ENCODE measurements at places on chromosomes 16 and 17.

GRCh38 chr17:1714980-1715802 is 5.0 kb upstream of the TLCD2 start:
- peak; percentile 50 for DNase-seq

GRCh38 chr17:77892469-77893143 is 65.9 kb upstream of the TNRC6C start:
- no peak for DNase-seq

DNA sequence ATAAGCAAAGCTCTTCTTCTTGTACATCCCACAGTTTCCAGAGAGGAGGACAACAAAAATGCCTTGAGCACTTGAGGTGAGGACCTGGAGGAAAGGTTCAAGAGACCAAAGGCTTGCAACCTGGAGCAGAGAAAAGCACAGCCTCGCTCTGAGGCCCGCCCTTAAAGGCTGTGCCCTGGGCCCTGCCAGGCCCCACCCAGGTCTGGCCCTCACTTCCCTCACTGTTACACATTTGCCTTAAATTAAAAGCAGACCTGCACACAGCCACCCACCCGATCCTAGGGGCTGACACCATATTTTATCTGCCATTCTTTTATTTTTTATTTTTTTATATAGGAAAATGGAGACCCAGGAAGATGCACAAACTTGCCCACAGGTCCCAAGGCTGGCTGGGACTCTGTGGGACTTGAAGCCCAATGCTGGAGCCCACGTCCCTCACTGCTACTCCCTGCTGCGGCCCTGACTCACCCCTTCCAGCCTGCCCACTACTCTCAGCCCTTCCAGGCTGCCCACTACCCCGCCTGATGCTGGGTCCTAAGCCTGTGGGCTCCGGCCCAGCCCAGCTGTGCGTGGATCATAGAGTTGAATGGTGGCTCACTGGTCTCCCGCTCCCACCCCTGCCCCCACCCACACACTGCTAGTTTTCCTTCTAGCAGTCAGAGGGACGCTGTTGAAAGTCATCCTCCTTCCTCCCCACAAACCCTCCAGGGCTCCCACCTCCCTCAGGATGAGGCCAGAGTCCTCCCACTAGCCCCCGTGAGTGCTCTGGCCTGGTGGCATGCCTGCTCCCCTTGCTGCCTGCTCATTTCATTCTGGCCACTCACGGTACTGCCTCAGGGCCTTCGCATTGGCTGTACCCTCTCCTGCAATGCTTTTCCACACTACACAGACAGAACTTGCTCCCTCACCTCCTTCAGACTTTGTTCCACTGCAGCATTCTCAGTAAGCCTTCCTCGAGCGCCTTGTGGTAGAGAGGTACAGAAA is 77.6 kb upstream of the MED9 start:
- no peak for DNase-seq

- DNase-seq = no peak
Observed at GRCh38 chr17:6105649-6106007, 35.4 kb downstream of the WSCD1 start.

DNA sequence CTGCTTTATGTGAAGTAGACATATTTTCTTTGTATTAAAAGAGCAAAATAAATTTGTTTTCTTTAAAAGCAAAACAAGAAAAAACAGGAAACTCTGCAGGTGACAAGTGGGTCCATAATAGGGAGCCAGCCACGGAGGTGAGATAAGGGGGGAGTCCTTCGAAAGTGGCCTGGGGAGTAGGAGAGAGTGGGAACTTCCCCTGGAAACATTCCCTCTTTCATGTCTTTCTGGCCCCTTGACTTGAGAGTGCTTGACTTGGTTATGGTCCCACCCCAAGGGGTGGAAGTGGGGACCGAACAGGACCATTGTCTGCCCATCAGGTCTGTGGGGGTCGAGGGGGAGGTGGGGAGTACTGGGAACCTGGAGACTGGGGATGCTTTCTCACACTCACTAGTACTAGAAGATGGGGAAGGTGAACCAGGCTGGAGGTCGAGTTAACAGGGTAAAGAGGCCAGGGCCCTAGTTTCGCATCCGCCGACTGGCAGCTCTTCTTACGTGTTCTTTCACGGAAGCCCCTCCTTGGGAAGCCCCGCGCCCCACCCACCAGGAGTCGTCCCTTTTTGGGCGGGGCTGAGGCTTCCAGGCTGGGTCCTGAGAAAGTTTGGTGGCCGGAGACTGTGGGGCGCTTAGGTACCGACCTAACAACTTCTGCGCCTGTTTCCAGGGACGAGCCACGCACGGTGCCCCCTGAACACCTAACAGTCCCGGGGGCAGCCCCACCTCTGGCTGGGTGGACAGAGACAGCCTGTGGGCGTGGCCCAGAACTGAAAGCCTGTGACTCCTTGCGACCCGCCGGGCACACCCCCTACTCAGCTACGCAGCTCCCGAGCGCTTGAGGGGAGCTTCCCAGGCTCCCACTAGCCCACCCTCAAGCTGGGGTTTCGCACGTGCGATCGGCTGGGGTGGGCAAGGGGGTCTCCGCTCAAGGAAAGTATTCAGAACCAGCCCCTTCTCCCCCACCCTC is 790 bp downstream of the TRADD start:
- peak; percentile 66 for DNase-seq

- DNase-seq = no peak
Observed at GRCh38 chr17:14329900-14330491, 29.1 kb downstream of the HS3ST3B1 start.

DNA sequence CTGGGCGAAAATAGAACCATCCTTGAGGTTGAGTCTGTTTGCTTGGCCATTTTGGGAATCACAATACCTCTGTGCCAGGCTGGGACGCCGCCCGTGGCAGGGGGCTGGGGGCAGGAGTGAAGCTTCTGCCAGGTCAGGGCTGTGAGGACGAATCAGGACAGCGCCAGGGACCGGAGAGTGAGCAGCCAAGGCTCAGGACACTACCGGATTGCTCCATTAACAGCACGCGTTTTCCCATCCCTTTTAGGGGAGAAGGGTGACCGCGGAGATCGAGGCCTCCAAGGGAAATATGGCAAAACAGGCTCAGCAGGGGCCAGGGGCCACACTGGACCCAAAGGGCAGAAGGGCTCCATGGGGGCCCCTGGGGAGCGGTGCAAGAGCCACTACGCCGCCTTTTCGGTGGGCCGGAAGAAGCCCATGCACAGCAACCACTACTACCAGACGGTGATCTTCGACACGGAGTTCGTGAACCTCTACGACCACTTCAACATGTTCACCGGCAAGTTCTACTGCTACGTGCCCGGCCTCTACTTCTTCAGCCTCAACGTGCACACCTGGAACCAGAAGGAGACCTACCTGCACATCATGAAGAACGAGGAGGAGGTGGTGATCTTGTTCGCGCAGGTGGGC is 23.4 kb downstream of the C1QTNF1 start:
- no peak for DNase-seq

DNA sequence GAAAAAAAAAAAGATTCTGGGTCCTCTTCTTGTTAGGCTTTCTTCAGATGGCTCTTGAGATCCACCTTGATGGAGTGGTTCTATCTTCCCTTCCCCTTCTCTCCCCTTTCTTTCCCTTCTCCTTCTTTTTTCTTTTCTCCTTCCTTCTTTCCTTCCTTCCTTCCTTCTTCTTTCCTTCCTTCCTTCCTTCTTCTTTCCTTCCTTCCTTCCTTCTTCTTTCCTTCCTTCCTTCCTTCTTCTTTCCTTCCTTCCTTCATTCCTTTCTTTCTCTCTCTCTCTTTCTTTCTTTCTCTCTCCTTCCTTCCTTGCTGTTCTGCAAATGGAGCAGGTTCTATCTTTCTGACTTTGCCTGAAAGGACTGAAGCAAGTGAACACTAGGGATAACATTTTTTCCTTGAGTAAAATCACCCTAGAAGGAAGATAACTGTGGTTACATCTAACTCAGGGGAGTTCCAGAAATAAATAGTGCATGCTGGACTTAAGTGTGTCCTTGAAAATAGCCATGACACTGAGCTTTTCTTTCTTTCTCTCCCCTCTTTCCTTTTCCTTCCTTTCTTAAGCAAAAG is 68.8 kb upstream of the SEC14L1 start:
- no peak for DNase-seq

GRCh38 chr16:48558371-48558841 is 51.6 kb downstream of the N4BP1 start:
- DNase-seq = no peak

DNA sequence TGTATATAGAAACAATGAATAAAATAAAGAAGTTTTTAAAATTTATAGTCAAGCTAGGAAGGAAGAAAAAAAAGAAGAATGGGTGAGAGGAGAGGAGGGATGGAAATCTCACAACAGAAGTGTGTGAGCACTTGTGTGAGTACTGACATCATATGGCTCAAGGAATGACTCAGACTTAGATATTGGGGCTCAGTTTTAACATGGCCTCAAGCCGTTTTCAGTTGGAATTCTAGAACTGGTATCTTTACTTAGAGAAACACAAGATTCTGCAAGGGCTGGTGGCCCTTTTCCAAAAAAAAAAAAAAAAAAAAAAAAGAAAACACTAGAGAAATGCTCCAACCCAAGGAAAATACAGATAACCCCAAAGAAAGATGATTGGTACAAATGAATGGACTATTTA is 55.1 kb downstream of the STXBP4 start:
- DNase-seq = no peak

- DNase-seq = no peak
Observed at GRCh38 chr16:74275711-74276110, 20.9 kb upstream of the PSMD7 start.

DNA sequence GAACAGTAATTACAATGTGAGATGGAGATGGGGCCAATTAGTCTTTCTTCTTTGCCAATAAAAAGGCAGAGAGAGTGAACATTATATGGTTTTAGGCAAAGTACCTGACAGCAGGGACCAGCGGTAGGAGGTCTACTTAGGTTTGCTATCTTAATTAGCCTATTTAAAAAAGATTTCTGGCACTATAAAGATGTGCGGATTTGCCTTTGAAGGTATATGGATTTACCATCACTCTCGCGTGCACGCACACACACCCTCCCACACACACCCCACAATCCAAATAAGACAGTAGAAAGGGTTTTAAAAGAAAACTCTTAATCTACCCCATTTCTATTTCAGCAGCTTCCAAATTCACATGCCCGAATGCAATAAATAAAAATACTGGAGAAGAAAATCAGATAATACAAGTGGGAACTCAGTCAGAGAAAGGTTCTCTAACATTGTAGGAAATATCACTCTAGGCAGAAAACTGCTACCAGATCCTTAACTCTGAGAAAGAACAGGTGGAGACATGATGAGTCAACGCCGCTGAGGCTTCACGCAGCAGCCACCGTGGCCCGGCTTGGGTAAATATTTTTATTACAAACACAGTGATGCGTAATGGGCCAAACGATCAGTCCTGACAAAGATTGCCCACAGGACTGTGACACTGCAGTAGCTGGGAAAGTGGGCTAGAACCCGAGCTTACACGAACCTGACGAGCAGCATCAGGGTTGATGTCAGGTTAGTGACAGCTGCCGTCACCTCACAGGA is 66.6 kb upstream of the AXIN2 start:
- no peak for DNase-seq
